ENCODE measurements at places on chromosomes 3 and 15.

DNA sequence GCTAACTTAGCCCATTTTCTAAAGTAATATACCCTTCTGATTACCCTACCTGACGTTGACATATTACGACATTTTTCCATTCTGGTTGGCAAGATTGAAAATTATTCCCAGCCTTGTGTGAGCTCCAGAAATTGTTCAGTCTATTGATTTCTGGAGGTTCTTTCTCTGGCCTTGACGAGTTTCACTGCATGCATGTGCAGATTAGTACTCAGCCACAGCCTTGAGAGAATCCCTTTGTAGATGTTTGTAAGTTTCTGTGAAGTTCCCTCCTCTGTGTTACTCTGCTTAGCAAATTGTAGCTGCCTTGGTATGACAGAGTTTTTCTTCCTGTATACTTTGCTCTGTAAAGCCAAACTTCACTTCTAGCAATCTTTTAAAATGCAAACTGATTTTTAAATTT, 27.5 kb downstream of the TRIM69 start:
- no peak for DNase-seq

DNA sequence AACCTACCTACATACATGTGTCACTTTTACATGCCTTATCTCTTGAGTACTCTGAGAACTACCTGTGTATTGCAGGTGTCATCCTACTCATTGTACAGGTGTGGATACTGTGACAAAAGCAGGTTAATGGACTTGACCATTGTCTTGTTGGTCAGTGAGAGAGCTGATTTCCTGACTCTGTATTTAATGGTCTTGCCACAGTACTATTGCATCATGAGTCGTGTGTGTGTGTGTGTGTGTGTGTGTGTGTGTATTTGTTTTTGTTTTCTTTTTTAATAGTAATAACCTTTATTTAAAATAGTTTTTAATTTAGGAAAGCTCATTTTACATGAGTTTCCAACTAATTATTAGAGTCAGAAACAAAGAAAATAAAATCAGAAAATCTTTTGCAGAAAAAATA, 7.7 kb downstream of the SELENOT start:
- no peak for DNase-seq

GRCh38 chr3:151578495-151578894, 117.6 kb upstream of the IGSF10 start:
- no peak for DNase-seq

DNA sequence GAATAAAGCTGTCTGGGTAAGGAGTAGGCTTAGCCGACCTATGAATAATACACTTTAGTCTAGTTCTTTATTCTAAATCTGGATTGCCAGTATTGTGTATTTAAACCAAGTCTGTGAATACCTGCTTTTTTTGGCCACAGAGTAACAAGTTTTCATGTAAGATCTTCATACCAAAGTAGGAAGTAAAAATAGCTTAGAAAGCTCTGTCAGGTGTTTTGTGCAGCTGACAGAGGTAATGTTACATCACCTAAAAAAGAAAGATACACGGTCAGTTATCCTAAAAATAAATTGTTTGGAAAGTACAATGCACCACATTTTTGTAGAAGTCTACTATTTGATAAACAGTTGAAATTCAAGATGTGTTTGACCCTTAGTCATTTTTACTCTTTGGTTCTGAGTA, 16.5 kb downstream of the CALML4 start:
- DNase-seq = no peak

GRCh38 chr15:85875756-85876155, 81.0 kb upstream of the KLHL25 start:
- DNase-seq = no peak

- DNase-seq = no peak
Measured at GRCh38 chr3:4416961-4417360, 50.1 kb downstream of the SUMF1 start.

DNA sequence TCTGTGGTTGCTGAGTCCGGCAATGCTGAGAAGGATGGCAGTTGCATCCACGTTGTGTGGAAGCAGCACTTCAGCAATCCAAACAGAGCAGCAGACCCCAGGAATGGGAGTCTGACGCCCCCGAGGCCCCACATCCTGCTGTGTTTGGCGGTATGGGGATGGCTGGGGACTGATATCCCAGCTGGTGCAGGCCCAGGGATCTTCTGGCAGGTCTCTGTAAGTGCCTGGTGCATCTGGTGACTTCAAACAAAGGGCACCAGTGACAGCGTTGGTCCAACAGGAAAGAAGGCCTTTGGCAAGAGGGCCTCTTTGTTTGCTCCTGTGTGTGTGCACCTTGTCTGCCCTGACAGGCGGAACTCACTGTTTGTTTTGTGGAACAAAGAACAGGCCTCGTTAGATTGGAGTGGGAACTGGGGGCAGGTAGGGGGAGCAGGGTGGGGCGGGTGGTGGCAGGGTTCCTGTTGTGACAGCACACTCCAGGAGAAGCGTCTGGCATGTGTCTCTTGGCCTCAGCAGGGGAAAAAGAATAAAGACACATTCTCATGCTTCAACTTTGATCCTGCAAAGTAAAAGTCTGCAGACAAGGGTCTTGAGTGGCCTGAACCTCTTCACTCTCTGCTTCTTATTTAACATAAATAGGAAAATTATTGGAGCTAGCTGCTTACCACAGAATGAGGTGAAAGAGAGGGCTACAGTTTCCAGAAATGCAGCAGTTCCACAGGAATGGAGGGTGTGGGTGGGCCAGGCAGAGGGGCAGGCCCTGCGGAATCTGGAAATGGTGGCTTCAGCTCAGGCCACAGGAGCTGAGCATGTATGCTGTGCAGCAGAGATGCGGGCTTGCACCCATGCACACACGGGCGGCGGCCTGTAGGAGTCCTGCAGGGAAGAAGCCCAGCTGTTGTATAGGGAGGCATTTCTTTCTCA, 94.5 kb upstream of the MYZAP start:
- no peak for DNase-seq
